ENCODE measurements at places on chromosomes 12 and 14. TPM values are rescaled to one million over a fixed set of nuclear protein-coding genes. Genes with fewer than 3 reads are reported as not detected.

DNA sequence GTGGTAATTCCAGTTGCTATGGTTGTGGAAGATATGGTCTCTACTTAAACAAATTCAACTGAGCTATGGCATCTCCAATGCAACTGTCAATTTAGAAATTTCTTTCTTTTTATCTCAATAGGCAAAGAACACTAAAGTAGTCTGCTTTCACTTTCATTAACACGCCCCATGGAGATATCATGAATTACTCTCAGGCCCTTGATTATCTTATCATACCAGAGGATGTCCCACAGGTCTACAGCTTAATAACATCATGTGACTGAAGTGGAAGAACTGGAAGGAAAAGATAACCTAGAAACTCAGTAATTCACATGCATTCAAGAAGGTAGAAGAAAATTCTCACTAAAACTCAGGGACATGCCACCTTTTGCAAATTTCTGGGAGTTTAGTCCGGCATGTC, 114.3 kb downstream of the FLRT2 start:
- no peak for DNase-seq

GRCh38 chr12:116436561-116437249, 122.5 kb upstream of the MAP1LC3B2 start:
- no peak for DNase-seq

- no peak for DNase-seq
These were observed 57.1 kb downstream of the STON2 start for GRCh38 chr14:81342850-81343580.

DNA sequence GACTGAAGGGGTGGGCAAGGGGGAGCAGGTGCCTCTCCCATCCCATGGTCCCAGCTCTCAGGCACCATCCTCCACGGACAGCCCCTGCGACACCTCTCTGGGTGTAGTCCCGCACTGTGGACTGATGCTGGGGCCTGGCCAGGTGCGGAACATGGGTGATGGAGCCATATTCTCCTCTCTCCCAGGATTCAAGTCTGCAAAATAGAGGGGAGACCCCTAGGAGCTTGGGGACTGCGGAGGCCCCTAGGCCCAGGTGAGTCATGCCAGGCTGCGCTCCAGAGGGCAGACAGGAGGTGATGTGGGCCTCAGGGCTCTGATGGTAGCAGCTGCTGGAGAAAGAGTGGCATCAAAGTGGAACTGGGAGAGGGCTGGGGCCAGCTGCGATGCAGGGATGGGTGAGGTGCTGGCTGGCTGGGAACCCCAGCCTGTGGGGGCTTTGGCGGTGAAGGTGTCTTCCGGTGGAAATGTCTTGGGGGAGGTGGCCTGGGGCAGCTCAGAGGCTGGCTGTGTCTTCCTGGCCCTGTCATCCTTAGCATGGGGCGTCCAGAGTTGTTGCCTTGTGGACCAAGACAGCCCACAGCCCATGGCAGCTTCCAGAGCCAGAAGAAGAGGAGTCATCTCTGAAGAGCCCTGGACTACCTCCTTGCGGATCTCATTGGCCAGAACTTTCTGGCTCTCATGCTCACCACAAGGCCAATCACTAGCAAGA, 149.1 kb downstream of the KIF26A start:
- DNase-seq, result no peak

DNA sequence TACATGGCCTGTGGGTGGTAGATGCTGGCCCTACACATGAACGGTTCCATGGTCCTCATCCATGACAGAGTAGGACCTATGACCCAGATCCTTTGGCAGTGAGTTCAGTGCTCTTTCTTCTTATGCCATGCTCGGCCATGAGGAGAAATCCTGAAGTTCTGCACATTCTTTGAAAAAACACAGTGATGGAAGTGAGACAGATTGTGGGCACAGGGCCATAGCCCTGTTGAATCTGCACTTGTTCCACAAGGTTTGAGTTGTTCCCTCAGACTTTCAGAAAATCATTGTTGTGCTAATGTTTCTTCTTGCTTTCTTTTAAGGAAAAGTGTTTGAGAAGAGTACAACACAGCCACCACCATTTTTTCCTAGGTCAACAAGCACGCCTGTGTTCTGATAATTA, 180.0 kb downstream of the C12orf75 start:
- no peak for DNase-seq

GRCh38 chr14:65164068-65164824, 61.9 kb upstream of the MAX start:
- peak; percentile 79 for DNase-seq

DNA sequence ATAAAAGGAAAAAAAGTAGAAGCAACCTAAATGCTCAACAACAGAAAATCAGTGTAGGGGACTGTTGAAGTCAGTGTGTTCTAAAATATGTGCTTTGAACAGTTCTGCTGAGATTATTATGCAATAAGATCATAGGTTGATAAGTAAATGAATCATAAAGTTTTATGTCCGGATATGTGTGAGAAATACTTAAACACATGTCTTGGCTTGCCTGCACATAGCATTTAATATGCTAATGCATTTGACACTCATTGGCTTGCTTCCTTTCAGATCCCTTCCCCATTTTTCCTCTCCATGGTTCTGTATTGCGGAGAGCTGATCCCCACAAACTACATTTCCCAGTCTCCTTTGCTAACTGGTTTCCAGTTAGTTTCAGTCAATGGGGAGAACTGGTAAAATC, 573.8 kb upstream of the TBX3 start:
- no peak for DNase-seq

- no peak for DNase-seq
These were observed 11.2 kb upstream of the DHRS2 start for GRCh38 chr14:23624830-23625404.

- no peak for DNase-seq
These were observed 596.8 kb upstream of the FBXO33 start for GRCh38 chr14:40028991-40029390.

DNA sequence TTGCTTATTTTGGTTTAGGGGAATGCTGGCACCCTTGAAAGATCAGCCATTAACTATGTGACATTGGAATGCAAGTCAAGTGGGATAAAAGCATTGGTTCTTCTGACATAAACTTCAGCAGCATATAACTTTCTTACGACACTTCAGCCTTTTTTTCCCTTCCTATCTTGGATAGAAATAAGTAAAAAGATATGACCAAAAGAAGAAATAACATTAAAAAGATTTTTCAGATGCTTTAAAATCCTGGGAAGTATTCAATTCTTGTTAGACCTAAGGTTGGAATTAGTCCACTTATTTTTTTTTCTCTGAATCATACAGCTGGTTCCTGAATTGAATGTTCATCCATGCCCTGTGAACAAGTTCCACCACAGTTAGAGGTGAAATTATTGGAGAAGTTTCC, 85.6 kb upstream of the TSPAN8 start:
- DNase-seq, result no peak

GRCh38 chr12:31326736-31327659, 1.0 kb upstream of the SINHCAF start:
- no peak for DNase-seq

- no peak for DNase-seq
These were observed 722.4 kb downstream of the NOVA1 start for GRCh38 chr14:25875475-25875874.

- DNase-seq, result no peak
These were observed 380.0 kb downstream of the ATP23 start for GRCh38 chr12:58321414-58321813.

DNA sequence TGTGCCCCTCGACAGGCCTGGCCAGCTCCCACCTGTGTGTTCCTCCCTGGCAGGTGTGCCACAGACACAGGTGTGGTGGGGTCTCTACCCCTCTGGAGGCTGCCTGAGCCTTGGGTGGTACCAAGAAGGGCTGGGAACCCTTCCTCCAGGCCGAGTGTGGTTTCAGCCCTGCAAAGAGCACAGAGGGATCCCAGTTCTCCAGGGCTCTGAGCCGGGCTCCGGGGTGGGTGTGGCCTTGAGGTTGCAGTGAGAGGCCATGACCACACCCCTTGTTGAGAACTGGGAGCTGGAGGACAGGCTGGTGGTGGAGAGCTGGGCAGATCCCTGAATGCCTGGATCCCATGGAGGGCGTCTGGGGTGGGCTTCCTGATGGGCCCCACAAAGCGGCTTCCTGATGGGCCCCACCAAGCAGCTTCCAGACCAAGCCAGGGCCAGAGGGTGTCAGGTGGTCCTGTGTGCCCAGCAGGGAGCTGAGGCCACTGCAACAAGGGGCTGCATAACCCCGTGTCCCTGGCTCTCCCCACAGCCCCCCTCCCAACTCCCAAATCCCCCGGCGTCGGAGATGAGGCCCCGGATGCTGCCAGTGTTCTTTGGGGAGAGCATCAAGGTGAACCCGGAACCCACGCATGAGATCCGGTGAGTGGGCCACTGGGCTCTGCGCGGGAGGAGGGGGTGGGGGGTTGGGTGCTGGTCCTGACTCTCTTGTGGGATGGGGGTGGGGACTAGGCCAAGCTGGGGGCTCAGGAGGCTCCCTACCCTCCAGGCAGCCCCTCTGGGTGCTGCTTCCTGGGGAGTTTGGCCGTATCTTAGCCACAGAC, 16.6 kb downstream of the RFLNA start:
- no peak for DNase-seq

DNA sequence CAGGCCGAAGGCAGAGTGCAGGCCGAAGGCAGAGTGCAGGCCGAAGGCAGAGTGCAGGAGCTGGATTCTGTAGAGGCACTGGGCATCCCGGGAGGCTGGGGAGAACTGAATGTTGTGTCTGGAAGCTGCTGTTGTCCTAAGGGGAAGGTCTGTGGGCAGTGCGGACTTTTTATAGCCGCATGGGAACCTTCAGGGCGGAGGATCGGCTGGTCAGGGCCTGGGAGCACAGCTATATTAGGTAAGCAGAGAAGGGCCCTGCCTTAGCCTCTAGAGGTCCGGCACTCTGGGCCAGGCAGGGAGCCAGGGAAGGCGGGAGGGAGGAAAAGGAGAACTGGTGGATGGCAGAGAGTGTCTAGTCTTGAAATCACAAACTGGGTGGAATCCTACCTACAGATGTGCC, 14.2 kb downstream of the CABP1 start:
- no peak for DNase-seq

- no peak for DNase-seq
These were observed 42.6 kb upstream of the TBX5 start for GRCh38 chr12:114448618-114448933.

DNA sequence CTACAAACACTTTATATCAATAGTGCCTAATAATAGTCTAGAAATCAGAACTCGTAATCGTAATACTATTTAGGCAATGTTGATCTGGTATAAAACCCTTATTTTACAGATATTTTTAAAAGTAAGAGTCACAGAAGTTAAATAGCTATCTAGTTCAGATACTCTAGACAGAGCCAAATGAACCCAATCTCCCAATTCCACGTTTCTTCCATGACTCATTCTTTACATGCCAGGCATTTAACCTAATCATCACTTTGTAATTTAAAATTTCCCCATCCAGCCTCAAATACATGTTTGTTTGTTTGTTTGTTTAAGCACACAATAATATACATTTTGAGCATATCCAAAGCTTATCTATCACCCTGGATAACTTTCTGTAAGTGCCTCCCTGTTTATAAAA, 36.4 kb upstream of the GARIN6 start:
- no peak for DNase-seq

DNA sequence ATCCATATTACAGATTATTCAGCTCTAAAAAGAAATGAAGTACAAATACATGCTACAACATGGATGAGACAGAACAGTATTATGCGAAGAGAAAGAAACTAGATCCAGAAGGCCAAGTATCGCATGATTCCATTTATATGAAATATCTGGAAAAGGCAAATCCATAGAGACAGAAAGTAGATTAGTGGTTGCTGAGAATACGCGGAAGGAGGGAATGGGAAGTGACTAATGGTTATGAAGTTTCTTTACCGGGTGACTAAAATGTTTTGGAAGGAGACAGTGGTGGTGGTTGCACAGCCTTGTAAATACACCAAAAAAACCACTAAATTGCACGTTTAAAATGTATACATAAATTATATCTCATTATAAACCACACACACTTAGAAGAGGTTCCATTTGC, 12.5 kb downstream of the PRDM4 start:
- DNase-seq, result no peak

GRCh38 chr14:89588016-89588415, 171.0 kb upstream of the FOXN3 start:
- DNase-seq, result no peak

- DNase-seq, result no peak
These were observed 157.7 kb upstream of the TBX3 start for GRCh38 chr12:114841557-114842251.

- no peak for DNase-seq
These were observed 71.2 kb downstream of the LGMN start for GRCh38 chr14:92677087-92677668.

DNA sequence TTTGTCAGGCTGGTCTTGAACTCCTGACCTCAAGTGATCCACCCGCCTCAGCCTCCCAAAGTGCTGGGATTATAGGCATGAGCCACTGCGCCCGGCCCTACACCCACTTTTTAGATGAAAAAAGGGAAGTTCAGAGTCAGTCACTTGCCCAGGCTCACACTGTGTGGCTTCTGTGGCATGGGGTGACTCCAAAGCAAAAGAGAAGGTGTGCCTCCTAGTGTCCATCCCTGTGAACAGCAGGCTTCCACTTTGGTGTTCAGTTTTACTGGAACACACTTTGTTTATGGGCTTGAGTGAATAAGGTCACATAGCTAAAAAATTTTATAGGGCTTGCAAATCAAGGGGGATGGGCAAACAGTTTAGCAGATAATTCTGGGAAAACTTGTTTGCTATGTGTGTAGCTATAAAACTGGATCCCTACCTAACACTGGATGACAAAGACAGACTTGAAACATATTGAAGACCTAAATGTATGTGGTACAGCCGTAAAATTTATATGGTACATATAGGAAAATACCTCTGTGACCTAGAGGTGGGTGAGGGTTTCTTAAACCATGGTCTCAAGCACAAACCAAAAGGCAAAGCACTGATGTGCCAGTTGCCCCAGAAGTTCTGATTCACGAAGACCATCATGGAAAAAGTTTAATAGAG, 54.9 kb downstream of the EID3 start:
- peak; percentile 83 for DNase-seq

DNA sequence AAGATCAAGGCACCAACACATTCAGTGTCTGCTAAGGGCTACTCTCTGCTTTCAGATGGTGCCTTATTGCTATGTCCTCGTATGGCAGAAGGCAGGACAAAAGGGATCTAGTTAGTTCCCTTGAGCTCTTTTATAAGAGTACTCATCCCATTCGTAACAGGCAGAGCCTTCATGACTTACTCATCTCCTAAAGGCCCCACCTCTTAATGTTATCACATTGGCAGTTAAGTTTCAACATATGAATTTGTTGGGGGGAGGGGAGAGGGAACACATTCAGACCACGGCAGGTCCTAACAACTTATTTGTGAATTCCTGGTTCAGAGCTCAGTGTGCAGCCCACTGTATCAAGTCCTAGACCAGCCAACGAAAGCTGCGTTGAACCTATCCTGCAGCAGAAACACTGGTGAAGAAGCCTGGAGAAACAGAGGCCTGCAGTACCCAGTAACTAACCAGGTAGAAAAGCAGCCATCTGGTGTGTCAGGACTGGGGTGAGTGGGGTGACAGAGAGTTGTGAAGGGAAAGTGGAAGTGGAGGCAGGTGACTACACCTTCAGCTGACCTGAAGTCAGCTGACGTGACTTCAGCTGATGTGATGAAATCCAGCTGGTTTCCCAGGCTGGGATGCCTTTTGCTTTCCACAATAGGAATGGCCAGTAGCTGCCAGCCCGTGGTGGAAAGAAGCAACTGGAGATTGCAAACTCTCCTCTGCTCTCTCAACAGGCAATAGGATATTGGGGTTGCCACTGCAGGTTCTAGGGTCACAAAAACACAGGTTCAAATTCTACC, 101.6 kb upstream of the PLXNC1 start:
- no peak for DNase-seq

- no peak for DNase-seq
These were observed 27.9 kb upstream of the CTDSP2 start for GRCh38 chr12:57874166-57875108.

Gene PAH
- not detected for total RNA-seq

Gene DBX2
- total RNA-seq, result not detected

Gene MRPL52
- 41.6 TPM for total RNA-seq

Gene NRL
- total RNA-seq, result 3.3 TPM

Gene ZFYVE26
- total RNA-seq, result 31.0 TPM

Gene CCDC196
- not detected for total RNA-seq

Gene NINJ2
- total RNA-seq, result 3.1 TPM

Gene CIROP
- total RNA-seq, result not detected

Data from natural killer cell (primary cell).